ENCODE measurements at places on chromosomes 7 and 10. TPM values are rescaled to one million over a fixed set of nuclear protein-coding genes. Genes with fewer than 3 reads are reported as not detected.

Gene THSD7A
- polyA plus RNA-seq = 0.22 TPM

Gene ASAH2
- 0.39 TPM for polyA plus RNA-seq

DNA sequence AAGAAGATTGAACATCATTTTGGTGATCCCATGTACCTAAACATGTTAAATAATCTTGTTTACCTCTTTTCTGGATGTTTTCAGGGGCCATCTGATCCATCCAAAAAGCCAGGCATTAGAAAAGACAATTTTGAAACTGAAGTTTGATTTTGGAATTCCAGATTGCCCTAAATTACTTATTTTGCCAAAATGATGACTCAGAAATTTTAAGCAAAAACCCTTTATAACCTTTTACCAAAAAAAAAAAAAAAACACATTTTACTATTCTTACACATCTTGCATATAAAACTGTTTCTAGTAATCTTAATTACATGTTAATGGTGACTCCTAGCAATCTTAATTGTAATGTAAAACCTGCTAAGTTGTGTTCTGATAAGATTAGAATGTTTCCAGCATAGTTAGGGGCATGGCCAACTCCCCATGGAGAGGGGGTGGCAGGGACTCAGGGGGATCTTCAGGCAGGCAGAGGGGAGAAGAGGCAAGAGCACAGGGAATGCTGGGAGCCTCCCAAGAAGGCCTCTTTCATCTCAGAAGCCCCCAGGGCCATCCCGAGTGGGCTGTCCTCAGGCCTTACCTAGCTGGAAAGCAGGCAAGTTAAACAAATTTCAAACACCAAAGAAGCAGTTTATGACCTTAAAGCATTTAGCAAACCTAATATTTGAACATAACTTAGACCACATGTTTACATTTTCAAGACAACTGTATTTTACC is 25.8 kb upstream of the AKR1C3 start:
- DNase-seq = no peak

GRCh38 chr7:67813621-67814292 is 817.1 kb downstream of the TYW1 start:
- DNase-seq = no peak
